ENCODE measurements at places on chromosomes 7 and 10.

DNA sequence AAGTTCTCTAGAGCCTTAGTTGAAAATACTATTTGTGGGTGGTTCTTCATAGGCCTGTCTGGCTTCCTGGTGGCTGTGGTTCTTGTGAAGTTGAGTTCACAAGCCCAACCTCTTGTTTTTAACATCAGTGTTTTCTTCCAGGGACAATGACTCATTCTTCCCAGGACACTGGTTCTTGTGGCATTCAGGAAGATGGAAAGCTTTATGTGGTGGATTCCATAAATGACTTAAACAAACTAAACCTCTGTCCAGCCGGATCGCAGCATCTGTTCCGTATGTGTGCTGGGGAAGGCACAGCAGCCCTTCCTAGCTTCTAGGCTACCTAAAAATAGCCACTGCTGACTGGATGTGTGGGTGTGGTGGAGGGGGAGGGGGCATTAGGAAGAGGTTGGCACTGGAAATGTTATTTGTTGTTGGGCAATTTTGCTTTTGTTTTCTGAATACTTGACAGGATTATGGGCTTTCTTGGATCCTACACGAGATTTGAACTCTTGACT lies 3.9 kb downstream of the LSMEM1 start:
- DNase-seq = no peak

DNA sequence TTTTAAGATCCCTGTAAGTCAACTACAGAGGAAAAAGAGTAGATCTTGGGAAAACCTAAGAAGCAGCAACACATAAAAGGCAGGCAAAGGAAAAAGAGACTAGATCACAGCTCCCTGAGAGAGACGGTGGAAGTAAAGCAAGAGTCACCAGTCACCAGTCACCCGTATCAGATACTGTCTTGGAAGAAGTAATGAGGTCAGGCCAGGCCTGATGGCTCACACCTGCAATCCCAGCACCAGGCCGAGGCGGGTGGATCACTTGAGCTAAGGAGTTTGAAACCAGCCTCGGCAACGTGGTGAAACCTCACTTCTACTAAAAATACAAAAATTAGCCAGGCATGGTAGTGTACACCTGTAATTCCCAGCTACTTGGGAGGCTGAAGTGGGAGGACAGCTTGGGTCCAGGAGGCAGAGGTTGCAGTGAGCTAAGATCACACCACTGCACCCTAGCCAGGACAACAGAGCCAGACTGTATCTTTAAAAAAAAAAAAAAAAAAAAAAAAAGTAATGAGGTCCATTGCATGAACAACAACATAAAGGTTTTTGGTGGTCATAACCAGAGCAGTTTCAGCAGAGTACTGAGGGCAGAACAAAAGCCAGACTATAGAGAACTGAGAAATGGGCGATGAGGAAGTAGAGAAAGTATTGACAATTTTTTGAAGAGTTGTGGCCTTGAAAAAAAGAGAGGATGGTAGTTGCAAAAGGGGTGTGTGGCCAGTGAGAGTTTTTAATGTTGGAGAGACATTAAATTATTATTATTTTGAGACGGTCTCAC lies 16.9 kb downstream of the ZNF713 start:
- DNase-seq = no peak

DNA sequence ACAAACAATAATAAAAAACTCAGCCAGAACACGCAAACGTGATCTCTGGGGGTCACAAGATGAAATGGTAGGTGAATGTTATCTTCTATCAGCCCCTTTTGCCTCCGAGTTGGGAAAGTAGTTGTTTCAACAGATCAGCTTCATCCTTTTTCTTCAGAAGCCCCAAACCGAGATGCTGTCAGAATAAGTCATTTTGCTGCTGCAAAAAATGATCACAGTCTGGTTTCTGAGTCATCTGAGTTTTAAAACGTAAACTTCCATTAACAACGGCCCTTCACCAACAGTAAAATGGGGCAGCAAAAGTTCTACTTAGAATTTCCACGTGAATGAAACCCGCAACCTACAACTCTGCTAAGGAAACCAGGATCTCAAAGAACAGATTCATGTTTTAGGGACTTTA lies 44.9 kb downstream of the JCAD start:
- DNase-seq = no peak

DNA sequence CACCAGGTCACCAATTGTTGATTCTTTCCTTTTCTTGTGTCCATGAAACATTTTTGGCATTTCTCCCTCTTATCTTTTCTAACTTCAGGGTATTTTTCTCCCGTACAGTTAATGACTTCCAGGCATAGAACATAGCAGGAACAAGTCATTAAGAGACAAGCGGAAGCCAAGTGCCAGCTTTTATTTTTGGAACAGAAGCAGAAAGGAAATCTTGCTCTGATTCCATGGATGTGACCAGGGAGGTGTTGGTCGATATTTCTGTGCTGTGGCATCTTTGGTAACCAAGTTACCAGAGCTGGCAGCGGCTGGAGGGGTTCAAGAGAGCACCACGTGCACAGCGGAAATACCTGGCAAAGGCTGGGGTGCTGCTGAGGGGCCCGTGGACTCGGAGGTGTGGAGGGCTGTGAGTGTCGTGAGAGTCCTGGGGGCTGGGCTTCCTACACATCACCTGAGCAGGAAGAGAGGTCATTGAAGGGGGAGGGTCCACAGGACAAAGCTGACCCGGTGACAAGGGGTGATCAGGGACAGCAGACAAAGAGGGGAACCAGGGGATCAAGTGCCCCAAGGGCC lies 1.8 kb downstream of the LLCFC1 start:
- no peak for DNase-seq

GRCh38 chr10:93376372-93377293 lies 105.5 kb downstream of the MYOF start:
- DNase-seq = no peak

GRCh38 chr7:30349170-30349569 lies 64.8 kb downstream of the ZNRF2 start:
- DNase-seq = no peak

- no peak for DNase-seq
These were observed 45.3 kb upstream of the OSBPL3 start for GRCh38 chr7:25025218-25025671.

GRCh38 chr7:140485500-140486265 lies 6.4 kb upstream of the MKRN1 start:
- DNase-seq = no peak

DNA sequence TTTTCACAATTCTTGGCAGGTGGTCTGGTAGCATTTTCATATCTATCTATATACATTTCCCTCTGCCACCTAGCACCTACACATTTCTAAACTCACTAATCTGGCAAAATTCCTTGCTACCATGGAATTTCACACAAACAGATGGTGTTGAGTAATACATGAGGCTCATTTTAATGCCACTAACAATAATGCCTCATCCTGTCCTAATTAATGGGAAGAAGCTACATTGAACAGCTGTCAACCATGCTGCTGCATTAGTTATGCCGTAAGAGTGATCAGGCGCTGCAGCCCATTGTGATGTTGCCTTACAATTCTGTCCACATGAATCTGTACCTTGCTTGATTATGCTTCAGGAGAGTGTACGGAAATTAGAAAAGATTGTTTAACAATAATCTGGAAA lies 23.2 kb downstream of the COL1A2 start:
- DNase-seq = no peak

- no peak for DNase-seq
These were observed 210.1 kb downstream of the AUTS2 start for GRCh38 chr7:69808391-69808790.

DNA sequence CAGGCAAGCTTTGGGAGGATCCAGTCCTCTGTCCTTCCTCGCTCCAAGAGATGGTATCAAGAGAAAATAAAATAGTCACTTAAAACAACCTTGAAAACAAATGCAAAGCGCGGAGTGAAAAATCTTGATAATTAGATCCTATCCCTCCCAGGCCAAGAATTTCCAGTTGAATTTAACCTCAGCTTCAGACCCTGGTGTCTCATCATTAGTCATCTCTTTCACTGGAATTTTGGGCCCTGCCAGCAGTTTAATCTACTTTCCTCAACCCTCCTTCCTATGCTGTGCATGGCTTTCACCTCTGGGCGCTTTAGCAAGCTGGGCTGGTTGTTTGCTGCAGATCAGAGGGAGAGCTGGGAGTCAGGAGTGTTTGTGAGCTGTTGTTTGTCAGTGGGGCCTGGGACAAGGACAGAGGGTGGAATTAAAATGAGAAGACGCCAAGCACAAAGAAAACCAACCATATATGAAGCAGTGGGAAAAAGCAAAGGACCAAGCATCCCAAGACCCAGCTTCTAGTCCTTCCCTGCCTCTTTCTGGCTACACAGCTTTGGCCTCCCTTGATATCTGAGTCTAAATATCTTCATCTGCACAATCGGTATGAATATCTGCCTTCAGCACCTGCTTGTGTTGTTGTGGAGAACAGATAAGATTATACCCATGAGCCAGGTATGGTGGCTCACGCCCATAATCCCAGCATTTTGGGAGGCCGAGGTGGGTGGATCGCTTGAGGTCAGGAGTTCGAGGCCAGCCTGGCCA lies 13.5 kb downstream of the MYOF start:
- DNase-seq = no peak

DNA sequence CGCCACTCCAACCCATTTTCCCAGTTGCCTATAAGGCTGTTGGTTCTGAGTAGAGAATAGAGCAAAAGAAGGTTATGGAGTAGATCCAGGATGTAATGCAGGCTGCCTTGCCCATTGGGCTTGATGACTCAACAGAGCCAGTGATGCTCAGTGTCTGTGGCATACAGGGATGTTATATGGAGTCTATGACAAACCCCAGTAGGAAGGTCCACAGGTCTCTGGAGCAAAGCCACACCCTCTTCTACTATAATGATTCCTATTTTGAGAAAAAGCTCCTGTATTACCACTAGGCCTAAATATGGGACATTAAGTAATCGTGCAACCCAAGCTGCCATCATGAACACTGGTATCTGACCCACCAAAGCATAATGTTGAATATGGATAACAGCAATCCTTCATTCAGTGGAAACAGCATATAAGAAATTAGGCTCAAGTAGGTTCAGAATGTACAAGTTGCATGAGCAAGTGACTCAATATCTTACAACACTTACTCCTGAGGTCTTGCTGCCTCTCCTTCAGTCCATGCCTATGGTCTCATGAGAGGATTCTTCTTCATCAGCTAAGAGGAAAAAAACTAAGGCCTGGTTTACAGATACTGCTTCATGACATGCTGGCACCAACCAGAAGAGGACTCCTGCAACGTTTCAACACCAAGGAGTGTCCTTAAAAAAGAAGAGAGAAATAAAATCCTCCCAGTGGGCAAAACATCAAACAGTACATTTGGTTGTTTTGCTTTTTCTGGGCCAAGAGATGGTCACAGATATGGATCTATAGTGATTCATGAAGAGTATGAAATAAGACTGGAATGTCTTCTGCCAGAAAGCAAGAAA lies 14.8 kb upstream of the FHIP2A start:
- DNase-seq = no peak

DNA sequence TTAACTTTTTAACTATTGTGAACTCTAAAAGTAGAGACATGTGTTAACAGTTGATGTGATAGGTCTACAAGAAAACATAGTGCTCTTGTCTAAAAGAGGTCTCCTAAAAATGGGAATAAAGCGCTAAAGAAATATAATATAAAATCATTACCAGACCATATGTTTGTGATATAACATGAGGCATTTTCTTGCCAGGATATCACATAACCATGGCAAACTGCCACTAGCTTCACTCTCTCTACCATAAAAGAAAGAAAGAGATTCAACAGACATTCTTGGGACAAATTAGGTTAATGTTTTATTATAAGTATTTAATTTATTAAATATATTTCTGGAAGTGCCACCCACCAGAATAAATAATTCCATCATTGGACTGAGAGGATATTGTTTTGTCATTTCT lies 115.0 kb downstream of the TMEM26 start:
- DNase-seq = no peak

GRCh38 chr10:43253461-43254198 lies 13.2 kb downstream of the RASGEF1A start:
- no peak for DNase-seq

GRCh38 chr10:125817337-125817946 lies 5.6 kb downstream of the UROS start:
- no peak for DNase-seq

GRCh38 chr10:132121511-132121830 lies 55.7 kb downstream of the JAKMIP3 start:
- DNase-seq = no peak

GRCh38 chr7:98930921-98931320 lies 52.6 kb downstream of the TRRAP start:
- no peak for DNase-seq

DNA sequence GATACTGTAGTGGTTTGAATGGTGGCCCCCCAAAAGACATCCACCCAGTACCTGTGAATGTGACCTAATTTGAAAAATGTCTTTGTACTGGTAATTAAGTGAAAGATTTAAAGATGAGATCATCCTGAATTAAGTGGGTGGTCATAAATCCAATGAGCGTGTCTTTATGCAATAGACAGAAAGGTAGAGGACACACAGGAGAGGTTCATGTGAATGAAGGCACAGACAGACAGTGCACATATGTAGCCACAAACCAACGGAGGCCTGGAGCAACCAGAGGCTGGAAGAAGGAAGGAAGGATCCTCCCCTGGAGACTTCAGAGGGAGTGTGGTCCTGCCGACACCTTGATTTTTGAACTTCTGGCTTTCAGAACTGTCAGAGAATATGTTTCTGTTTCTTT lies 160.3 kb downstream of the CNTNAP2 start:
- DNase-seq = no peak

GRCh38 chr7:25517906-25518305 lies 289.6 kb upstream of the NPVF start:
- DNase-seq = no peak

GRCh38 chr7:89839329-89839728 lies 314.9 kb upstream of the STEAP1 start:
- no peak for DNase-seq

All from NCI-H187 (cell line).